Type B pancreatic cell (in vitro differentiated cells): ENCODE measurements at places on chromosomes 6 and 20. TPM values are rescaled to one million over a fixed set of nuclear protein-coding genes. Genes with fewer than 3 reads are reported as not detected.

HRH3 gene
- 0.24 and 0.53 TPM in 2 replicates for total RNA-seq

GRIK2 gene
- total RNA-seq = 4.7 and 4.8 TPM in 2 replicates

TMEM244 gene
- total RNA-seq = not detected in 2 replicates

KHDC1L gene
- 0.75 TPM in 1 of 2 replicates, not detected in the other for total RNA-seq

TRIM10 gene
- total RNA-seq = 0.17 TPM in 1 of 2 replicates, not detected in the other

- no peak for DNase-seq
- H3K27ac ChIP-seq = peak overlapping the region; percentile 42
- peaks cover 9% of the 10 kb centered on the region for H3K36me3 ChIP-seq
- H3K4me3 ChIP-seq = peak overlapping the region; percentile 2
- H3K27me3 ChIP-seq = peaks cover 2% of the 10 kb centered on the region
Measured at GRCh38 chr6:150286912-150287311, 81.9 kb upstream of the IYD start.

GRCh38 chr20:710780-711450 lies 35.3 kb upstream of the SCRT2 start:
- no peak for DNase-seq
- peaks cover 40% of the 10 kb centered on the region for H3K27me3 ChIP-seq
- no peak overlapping the region for H3K27ac ChIP-seq

DNA sequence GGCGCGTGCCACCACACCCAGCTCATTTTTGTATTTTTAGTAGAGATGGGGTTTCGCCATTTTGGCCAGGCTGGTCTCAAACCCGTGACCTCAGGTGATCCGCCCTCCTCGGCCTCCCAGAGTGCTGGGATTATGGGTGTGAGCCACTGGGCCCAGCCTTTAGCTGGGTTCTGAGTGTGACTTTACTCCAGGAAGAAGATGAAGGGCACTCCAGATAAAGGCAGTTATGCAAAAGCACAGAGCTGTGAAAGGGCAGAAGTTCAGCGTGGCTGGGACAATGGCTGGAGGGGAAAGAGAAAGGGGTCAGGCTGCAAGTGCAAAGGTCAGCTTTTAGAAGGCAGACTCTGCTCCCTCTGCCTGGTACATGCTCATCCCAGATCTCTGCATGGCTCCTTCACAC lies 39.7 kb downstream of the MAP3K5 start:
- H3K4me1 ChIP-seq = no peaks in the 10 kb centered on the region
- H3K27ac ChIP-seq = no peak overlapping the region
- no peak overlapping the region for H3K4me3 ChIP-seq
- no peaks in the 10 kb centered on the region for H3K27me3 ChIP-seq
- DNase-seq = no peak
- H3K36me3 ChIP-seq = no peaks in the 10 kb centered on the region

DNA sequence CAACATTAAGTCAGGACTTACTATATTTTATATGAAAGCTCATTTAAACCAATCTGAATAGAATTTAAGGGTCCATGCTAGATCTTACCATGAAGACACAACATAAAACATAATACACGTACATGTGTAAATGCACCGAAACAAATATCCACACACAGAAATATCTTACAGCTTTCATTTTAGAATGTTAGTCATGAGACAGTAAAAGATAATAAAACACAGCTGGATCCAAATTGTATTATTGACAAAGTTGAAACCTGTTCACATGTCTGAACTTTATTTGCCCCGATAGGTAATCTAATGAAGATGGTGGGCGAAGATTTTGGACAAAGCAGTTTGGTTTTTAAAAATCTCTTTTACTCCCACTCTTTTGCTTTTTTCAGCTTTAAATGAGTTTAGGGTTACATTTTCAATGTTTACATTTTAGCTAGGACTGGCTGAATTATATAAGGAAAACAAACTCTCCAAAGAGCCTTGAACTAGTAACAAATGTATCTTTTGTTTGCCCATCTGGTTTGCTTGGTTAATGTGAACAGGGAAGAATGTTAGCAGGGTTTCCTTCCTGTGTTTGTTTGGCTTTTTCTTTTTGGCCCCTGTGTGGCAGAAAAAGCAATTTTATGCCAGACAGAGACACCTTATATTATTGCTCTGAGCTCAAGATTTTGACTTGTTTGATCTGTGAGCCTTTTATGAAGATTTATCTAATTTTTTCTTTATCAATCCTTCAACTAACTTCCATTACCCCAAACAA lies 5.1 kb upstream of the TMEM181 start:
- peaks cover 3% of the 10 kb centered on the region for H3K27me3 ChIP-seq
- DNase-seq = no peak
- peaks cover 27% of the 10 kb centered on the region for H3K4me1 ChIP-seq
- no peaks in the 10 kb centered on the region for H3K36me3 ChIP-seq

DNA sequence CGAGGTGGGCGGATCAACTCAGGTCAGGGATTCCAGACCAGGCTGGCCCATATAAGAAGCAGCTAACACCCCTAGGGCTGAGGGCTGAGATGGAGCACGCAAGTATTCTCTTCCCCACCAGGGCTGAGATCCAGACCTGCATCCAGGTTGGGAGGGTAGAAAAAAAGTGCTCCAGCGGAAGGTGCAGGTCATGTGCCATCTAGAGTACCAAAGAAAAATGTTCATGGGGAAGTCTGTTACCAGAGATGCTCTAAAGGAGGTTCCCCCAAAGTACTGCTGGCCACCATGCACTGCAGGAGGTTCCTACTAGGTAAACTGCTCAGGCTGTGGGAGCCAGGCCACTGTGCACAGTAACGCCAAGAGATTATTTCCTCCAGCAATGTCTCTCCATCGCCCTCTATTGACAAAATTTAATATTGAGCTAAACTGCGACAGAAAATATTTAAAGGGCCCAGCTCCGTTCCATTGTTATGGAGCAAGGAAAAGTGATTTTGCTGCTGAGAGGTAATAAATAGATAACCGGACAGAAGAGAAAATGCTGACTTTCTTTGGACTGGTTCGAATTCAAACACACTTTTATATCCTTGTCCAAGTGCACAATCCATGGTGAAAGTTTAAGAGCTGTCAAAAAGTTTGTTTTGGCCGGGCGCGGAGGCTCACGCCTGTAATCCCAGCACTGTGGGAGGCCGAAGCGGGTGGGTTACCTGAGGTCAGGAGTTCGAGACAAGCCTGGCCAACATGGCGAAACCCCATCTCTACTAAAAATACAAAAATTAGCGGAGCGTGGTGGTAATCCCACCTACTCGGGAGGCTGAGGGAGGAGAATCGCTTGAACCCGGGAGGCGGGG lies 159.9 kb downstream of the OR2B2 start:
- DNase-seq = no peak
- peaks cover 24% of the 10 kb centered on the region for H3K27me3 ChIP-seq
- H3K27ac ChIP-seq = peak overlapping the region; percentile 99

GRCh38 chr6:147651249-147652063 lies 143.0 kb downstream of the SAMD5 start:
- peaks cover 18% of the 10 kb centered on the region for H3K4me1 ChIP-seq
- no peak overlapping the region for H3K4me3 ChIP-seq
- no peaks in the 10 kb centered on the region for H3K36me3 ChIP-seq
- H3K27ac ChIP-seq = no peak overlapping the region
- no peaks in the 10 kb centered on the region for H3K27me3 ChIP-seq
- DNase-seq = no peak

DNA sequence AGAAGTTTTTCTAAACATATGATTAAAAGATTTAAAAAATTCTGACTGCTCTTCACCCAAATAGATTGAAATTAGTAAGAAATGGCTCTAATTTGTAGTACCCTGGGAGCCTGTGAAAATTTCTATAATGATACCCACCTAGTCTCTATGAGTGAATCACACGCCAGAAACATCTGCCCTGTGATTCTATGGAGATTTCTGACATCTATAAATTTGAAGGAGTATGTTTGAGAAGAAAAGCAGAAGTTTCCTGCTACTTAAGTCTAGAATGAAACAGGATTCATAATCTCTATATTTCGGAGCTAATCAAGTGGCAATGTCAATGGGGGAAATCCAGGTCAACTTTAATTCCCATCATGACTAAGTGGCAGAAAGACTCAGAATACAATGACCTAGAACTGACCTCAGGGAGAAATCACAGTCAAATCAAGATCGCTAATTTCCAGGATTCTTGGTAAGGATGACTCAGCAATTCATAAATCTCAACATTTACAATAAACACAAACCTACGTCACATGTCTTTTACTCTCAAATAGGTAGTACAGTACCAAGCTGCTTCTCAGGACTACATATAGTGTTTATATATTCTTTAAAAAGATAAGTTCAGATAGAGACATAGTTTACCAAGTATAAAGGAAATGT lies 186.2 kb upstream of the TNFAIP3 start:
- no peak overlapping the region for H3K27ac ChIP-seq
- DNase-seq = no peak
- H3K27me3 ChIP-seq = no peaks in the 10 kb centered on the region
- no peak overlapping the region for H3K4me3 ChIP-seq
- no peaks in the 10 kb centered on the region for H3K4me1 ChIP-seq
- no peaks in the 10 kb centered on the region for H3K36me3 ChIP-seq

DNA sequence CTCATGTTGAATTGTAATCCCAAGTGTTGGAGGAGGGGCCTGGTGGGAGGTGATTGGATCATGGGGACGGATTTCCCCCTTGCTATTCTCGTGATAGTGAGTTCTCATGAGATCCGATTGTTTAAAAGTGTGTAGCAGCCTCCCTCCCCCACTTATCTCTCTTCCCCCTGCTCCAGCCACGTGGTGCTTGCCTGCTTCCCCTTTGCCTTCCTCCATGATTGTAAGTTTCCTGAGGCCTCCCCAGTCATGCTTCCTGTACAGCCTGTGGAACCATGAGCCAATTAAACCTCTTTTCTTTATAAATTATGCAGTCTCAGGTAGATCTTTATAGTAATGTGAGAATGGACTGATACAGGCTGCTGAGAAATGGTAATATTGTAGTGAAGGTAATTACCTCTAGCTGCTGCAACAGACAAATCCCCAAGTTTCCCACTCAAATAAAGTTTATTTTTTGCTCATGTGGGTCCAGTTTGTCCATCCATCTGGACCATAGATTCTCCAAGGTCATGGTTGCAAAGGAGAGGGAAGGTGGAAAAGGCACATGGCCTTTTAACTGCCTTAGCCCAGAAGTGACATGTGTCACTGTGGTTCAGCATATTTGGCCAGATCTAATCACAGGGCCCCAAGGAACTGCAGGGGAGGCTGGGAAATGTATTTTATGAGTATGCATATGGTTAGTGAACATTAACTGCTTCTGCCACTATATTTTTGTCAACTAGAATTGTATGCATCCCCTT lies 89.2 kb downstream of the TRMT11 start:
- H3K4me3 ChIP-seq = no peak overlapping the region
- H3K36me3 ChIP-seq = peaks cover 6% of the 10 kb centered on the region
- H3K27ac ChIP-seq = no peak overlapping the region
- peaks cover 10% of the 10 kb centered on the region for H3K4me1 ChIP-seq
- DNase-seq = no peak

- H3K27me3 ChIP-seq = no peaks in the 10 kb centered on the region
- H3K27ac ChIP-seq = no peak overlapping the region
- no peak for DNase-seq
Measured at GRCh38 chr6:100833972-100834574, 47.1 kb downstream of the ASCC3 start.
